Left cardiac atrium (tissue), 4 donors: ENCODE measurements at places on chromosomes 11 and 22. TPM values are rescaled to one million over a fixed set of nuclear protein-coding genes. Genes with fewer than 3 reads are reported as not detected.

The ZP1 gene
- total RNA-seq: not detected

The CFAP300 gene
- 2.2 TPM for total RNA-seq

The MS4A6E gene
- not detected for total RNA-seq

The LRRC56 gene
- 0.68 TPM for total RNA-seq
